ENCODE measurements at places on chromosomes 12 and 14.

GRCh38 chr12:97685360-97685759 is 222.8 kb downstream of the RMST start:
- no peak for DNase-seq

DNA sequence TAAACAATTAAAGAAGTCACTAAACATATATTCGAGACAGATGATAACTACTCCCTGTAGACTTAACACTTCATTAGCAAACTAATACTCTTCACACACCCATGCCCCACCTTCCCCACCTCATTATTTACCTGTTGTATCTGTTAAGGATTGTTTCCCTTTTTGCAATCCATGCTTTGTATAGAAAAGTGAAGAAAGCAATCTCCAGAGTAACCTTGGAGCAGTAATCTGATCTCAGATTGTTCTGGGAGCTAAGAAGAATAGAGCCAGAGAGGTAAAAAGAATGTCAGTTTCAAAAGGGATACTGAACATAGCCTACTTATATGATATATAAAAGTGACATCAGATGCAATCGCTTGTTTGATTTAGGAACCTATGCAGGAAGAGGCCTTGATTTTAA is 37.4 kb downstream of the PLEKHA5 start:
- DNase-seq, result no peak

GRCh38 chr12:78407722-78408121 is 456.9 kb upstream of the SYT1 start:
- DNase-seq, result no peak

GRCh38 chr14:81416194-81416952 is 16.2 kb upstream of the STON2 start:
- no peak for DNase-seq

DNA sequence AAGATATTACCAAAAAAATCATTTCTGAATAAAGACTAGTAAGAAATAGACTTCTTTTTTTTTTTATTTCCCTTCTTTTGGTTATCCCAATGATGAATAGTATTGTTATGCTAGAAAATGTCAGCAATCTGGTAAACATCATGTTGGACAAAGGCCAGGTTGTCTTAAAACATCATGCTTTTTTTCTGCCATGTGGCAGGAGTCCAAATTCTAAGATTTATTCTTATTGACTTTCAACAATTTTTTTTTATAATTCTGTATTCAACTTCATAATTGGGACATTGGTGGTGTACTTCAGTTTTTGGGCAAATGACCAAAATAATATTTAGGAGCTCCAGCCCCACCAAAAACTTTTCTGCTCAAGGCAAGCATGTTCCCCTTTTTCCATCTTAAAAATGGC is 10.5 kb downstream of the DCN start:
- no peak for DNase-seq

DNA sequence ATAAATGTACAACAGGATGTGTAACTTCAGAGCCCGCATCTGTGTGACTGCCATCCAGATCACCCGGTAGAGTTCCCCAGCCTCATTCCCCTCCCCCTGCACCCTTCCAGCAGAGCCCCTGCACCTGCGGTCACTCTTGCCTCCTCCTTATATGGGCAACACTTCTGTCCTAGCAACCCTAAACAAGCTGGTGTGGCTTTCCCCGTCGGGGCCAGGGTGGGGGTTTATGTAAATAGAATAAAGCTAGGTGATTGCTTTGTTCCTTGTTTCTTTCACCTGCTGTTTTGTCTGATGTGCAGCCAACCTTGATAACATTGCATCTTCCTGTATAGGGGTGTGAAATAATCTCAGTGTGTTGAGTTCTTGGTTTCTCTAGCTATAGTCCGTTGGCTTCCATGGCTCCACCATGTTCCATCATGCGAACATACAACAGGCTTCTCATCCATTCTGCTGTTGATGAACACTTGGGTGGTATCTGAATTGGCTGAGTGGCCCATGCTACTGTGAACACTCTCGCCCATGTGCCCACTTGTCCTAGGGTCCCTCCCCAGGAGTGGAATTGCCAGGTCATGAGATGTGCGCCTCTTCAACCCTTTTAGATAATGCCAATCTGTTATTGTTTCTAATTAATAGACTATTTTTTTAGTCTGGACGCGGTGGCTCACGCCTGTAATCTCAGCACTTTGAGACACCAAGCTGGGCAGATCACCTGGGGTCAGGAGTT is 102.2 kb downstream of the KIF26A start:
- DNase-seq, result no peak

GRCh38 chr14:22597771-22598098 is 365 bp upstream of the ABHD4 start:
- peak; percentile 32 for DNase-seq

DNA sequence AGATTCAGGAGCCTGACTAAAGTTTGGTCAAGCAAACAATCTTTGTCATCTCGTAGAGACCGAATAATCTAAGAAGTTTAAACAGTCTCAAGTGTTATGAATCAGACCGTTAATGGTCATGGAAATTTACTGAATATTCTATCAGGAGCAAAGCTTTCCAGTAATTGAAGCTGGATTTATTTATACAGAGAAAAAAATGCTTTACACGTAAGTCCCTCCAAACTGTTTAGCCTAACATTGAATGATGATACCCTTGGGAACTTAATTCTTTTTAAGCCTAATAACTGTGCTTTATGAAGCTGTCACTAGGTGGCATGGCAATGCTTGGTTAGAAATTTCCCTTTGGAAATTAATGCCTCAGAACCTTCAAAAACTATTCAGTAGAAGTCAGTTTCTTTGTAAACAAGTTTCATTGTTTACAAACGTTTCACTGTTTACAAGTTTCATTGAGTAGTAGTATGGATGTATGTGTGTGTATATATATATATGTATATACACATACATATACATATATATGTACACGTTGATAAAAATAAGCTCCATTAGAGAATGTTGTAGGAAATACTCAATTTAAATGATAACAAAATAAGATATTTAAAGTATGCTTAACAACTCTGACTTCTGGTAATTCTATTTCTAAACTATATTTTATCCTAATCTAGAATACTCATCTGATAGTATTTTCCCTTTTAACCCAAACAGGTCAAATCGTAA is 32.1 kb downstream of the DEPDC4 start:
- DNase-seq, result peak; percentile 66

- peak; percentile 17 for DNase-seq
These were observed 54.9 kb downstream of the BEGAIN start for GRCh38 chr14:100532154-100532861.

- DNase-seq, result no peak
These were observed 30.1 kb upstream of the RPH3A start for GRCh38 chr12:112761366-112761986.

GRCh38 chr12:55407866-55408265 is 7.5 kb downstream of the OR6C65 start:
- no peak for DNase-seq

- no peak for DNase-seq
These were observed 49.1 kb downstream of the JAG2 start for GRCh38 chr14:105119408-105120025.

GRCh38 chr12:12327802-12328201 is 22.2 kb downstream of the MANSC1 start:
- DNase-seq, result peak; percentile 75

DNA sequence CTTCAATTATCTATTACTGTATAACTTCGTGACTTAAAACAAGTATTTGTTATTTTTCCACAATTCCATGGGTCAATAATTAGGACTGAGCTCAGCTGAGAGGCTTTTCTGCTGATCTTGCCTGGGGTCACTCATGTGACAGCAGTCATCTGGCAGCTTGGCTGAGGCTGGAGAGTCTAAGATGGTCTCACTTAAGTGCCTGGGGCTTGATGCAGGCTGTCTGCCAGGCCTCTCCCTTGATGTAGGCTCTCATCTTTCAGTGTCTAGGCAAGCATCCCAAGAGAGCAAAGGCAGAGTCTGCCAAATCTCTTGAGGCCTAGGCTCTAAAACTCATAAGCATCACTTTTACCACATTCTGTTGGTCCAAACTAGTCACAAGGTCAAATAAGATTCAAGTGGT is 93.2 kb downstream of the NKX2-1 start:
- DNase-seq, result no peak

- DNase-seq, result no peak
These were observed 32.5 kb upstream of the LALBA start for GRCh38 chr12:48602192-48602989.

- peak; percentile 30 for DNase-seq
These were observed 6.2 kb upstream of the STXBP6 start for GRCh38 chr14:25055992-25056687.

- DNase-seq, result peak; percentile 95
These were observed 35.0 kb downstream of the ITPR2 start for GRCh38 chr12:26798023-26798422.

DNA sequence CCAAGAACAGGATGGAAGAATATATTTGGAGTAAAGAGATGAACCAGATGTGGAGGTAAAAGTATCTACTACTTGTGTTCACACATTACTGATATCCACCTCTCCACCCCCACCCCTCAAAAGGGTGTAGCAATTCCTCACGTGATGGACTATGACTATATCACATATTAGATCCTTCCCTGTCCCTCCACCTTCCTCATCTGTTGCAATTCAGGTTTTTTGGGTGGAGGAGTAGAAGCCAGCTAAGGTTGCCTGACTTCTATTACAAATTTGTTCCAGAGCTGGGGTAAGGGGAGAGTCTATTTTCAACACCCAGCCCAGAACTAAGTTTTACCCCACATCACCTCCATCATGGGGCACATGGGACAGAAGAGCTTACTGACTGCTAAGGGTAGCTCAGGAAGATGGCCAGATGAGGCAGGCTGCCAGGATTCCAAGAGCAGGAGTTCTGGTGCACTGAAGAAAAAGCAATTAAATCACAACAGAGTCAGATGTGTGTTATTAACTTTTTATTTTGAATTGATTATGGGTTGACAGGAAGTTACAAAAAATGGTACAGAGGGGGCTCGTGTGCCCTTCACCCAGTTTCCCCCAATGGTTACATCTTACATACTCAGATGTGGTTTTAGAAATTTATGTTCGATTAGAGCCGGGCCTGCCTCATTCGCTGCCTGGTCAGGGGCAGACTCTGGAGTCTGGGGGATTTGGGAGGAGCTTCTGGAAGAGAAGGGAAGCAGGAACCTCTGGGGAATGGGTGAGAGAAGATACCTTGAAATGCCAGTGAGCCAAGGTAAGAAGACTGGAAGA is 2.1 kb downstream of the RNASE13 start:
- DNase-seq, result no peak

- DNase-seq, result no peak
These were observed 76.1 kb upstream of the KRR1 start for GRCh38 chr12:75587340-75588106.

- DNase-seq, result no peak
These were observed 24.8 kb downstream of the CHD8 start for GRCh38 chr14:21431126-21431525.

GRCh38 chr12:104272938-104273337 is 30.6 kb upstream of the EID3 start:
- no peak for DNase-seq

DNA sequence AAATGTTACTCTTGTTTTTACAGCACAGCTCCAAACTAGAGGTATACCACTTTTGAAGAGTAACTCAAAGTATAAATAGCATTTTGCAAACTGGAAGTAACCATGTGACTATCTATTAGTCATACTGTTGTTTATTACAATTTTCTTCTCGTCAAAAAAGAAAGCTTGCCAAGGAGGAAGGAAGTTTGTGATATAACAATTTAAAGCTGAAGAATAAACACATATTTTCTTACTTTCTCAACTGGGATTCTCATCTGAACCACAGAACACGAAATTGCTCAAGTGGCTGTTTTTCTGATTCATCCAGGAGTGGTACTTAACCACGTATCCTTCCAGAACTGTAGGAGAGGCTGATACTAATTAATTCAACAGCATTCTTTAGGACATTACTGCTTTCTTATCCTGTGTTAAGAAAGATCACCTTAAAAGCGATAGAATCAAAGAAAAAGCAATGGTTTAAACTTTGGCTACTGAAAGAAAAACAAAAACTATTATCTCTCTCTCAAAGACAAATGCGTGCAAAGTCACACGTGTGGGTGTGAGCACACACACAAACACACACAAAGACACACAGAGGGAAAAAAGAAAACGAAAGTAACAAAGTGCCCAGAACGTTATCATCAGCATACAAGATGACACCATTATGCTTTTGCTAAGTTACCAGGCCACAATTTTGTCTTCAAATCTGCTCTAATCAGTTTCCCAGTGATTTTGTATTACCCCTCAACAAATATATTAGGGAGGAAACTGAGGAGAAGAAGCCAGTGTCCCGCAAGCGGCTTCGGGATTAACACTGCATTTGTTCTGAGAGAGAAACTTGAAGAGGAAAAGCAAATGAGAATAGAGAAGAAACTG is at the start of gene CLEC2B:
Gene CLEC2B (minus strand): TSS at position 48 of the 855 bp plus-strand sequence.
- DNase-seq, result peak; percentile 93

GRCh38 chr14:24699052-24699451 is 65.1 kb upstream of the GZMB start:
- no peak for DNase-seq

- DNase-seq, result no peak
These were observed 1.5 kb downstream of the CYP46A1 start for GRCh38 chr14:99685596-99685995.

DNA sequence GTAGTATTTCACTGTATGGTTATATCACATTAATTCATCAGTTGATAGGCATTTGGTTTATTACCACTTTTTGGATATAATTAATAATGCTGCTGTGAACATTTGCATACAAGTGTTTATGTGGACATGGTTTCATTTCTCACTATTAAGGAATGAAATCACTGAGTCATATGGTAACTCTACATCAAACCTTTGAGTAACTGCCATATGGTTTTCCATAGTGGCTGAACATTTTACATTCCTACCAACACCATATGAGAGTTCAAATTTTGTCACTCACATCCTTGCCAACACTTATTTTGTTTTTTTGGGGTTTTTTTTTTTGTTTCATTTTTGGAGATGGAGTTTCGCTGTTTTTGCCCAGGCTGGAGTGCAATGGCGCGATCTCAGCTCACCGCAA is 30.2 kb upstream of the EAPP start:
- no peak for DNase-seq

GRCh38 chr14:20512177-20512905 is 7.0 kb downstream of the RNASE10 start:
- no peak for DNase-seq

All from fibroblast of villous mesenchyme (primary cell).